Hepatocyte (in vitro differentiated cells): ENCODE measurements at places on chromosomes 12 and 14. TPM values are rescaled to one million over a fixed set of nuclear protein-coding genes. Genes with fewer than 3 reads are reported as not detected.

DNA sequence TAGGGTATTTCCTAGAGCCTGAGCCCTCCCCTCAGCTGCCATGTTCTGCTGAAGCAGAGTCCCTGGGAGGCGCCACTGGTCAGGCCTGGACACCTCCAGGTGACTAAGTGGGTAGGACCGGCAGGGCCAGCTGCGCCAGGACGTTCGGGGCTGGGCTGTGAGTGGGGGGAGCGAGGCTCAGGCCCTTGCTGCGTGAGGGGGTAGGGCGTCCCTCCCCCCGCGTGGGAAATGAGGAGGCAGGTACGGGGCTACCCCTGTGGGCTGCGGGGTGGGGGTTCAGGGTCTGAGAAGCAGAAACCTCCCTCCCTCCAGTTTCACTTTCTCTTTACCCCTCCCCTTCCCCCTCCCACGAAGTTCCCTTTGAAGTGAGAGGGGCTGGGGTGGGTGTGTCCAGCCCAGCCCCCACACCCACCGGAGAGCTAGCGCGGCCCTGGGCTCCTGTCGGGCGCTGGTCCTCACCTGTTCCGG, 22.1 kb upstream of the KIF26A start:
- DNase-seq = peak; percentile 54

Gene SMCO2
- not detected in 2 replicates for total RNA-seq

- no peak for DNase-seq
Measured at GRCh38 chr14:65280653-65281052, 131.9 kb upstream of the FUT8 start.

DNA sequence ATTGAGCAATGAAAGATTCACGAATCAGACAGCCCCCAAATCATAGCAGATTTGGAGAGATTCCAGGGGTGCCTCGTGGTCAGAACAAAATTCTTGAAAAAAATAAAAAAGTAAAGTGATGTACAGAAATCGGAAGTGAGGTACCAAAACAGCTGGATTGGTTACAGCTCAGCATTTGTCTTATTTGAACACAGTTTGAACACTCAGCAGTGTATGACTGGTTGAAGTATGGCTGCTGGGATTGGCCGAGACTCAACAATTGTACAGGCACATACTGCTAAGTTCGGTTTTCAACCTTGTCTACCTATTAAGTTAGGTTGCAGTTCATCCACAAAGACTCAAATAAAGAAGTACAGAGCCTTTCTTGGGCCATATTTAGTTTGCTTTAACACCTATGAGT, 865.4 kb upstream of the TMEM132C start:
- no peak for DNase-seq

DNA sequence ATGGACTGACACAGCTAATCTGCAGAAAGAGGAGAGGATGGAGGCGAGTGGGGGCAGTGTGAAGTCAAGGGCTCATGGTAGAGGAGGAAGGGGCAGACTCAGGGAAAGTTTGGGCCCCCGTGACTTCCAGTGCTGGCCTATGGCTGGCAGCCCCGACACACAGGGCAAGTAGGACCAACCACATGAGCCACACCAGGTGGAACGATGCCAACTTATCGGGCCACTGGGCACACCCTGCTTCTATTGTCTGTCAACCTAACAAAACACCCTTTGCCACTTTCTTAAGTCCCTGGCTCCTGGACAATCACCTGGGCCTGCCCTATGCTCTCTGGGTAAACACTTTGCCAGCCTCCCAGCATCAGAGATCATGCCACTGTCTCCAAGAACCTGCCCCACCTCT, 65.2 kb upstream of the PSMC1 start:
- DNase-seq = no peak

Gene IFNG-AS1
- total RNA-seq = not detected in 2 replicates

- DNase-seq = no peak
Measured at GRCh38 chr12:13210236-13211190, 14.0 kb downstream of the EMP1 start.

Gene KRT71
- not detected in 2 replicates for total RNA-seq

Gene KCNA5
- total RNA-seq = 1.4 and 1.8 TPM in 2 replicates

DNA sequence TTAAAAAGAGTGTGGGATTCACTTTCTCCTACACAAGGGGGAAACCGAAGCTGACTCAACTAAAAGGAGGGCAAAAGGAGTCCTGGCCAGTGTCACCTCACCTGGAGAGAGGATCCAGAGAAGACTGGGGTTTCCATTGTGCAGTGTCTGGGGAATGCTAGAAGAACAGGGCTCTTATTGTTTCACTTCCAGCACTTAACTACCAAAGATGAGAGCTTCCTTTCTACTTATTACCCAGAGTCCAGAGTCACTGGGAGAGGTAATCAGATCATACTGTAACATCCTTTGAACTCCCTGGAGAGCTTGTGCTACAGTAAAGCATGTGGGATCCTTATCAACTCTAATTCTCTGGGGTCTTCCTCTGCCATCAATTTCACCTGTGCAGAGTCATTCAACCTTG, 148.4 kb upstream of the BCL2L14 start:
- no peak for DNase-seq

Gene OVCH1
- total RNA-seq = 0.12 and 0.53 TPM in 2 replicates

- no peak for DNase-seq
Measured at GRCh38 chr12:77060136-77060882, 5.1 kb downstream of the E2F7 start.

DNA sequence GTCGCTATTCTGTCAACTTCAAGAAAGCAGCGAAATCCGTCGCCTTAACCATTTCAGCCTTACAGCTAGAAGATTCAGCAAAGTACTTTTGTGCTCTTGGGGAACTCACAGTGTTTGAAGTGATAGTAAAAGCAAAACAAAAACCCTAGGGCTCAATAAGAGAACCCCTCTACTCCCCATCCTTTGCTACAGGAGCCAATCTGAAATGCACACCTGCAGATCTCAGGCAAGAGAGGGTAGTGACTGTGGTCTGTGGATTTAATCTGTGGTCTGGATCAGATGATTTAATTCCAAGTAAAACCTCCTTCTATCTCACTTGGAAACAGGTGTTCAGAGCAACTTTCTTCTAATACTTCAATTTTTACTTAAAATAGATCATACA, 422.9 kb upstream of the OR4E1 start:
- no peak for DNase-seq

Gene CLEC2D
- total RNA-seq = 5.7 and 6.0 TPM in 2 replicates

DNA sequence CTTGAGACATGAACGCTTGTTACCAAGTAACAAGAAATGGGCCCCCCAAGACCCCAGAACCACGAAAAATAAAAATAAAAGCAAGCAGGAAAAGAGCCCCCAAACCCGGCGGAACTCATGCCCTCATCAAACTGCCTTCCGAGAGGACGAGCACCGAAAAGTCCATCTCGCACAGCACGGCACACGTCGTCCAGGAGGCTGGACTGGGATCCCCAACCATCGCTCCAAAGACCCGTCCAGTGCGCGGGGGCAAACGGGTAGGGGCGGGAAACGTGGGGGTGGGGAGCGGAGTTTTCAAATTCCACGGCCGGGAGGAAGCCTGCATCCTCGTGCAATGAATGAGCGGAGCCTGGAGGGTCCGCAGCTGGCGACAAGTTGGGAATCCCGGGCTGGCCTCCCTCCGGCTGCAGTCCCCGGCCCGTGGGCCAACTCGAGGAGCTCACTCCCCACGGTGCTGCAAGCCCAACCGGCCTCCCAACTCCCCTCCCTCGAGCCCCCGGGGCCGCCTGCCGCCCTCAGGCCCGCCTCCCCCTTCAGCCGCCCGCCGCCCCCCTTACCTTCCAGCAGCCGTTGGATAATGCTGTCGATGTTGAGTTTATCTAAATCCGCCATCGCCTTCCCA, 484 bp downstream of the PPP1CC start:
- peak; percentile 64 for DNase-seq

Gene ANO6
- 80.0 and 82.2 TPM in 2 replicates for total RNA-seq

GRCh38 chr12:73863546-73863945, 674.1 kb upstream of the ATXN7L3B start:
- no peak for DNase-seq

GRCh38 chr12:94616203-94616729, 34.1 kb downstream of the TMCC3 start:
- peak; percentile 73 for DNase-seq

Gene LRTM2
- total RNA-seq = not detected in 2 replicates

- peak; percentile 60 for DNase-seq
Measured at GRCh38 chr12:8609061-8609570, 3.5 kb downstream of the AICDA start.

Gene MDM2
- 77.4 and 82.5 TPM in 2 replicates for total RNA-seq

DNA sequence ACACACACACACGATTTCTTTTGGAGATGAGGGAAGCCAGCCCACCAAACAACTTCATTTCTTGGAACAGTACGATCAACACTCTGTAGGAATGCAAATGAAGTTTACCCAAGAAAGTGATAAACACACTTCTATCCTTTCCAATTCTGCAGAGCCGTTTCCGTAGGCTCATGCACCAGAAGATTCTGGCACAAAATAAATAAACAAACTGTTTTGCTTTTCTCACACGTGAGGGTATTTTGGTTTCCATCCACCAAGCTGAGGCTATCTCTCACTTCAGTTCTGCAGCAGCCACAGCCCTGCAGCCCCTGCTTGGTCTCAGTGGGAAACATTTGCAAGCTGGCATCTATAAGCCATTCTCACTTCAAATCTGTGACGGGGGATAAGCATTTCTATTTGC, 15.3 kb upstream of the TSPAN11 start:
- no peak for DNase-seq

DNA sequence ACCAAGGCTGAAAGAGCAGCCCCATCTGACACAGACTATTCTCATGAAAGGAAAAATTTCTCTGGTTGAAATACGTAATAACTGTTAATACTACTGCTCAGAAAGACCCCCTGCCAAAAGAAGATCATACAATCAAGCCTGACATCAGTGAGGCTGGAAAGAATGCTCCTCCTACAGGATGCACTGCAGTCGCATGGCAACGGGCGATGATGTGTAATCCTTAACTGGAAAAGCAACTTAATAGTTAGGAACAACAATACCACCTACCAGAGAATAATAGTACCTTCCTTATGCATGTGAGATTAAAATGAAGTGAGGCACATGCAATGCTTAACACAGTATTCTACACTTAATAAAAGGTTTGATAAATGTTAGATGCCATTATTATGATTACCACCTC, 1.2 kb upstream of the GOLGA5 start:
- no peak for DNase-seq

Gene TBX3
- total RNA-seq = 133 and 142 TPM in 2 replicates

DNA sequence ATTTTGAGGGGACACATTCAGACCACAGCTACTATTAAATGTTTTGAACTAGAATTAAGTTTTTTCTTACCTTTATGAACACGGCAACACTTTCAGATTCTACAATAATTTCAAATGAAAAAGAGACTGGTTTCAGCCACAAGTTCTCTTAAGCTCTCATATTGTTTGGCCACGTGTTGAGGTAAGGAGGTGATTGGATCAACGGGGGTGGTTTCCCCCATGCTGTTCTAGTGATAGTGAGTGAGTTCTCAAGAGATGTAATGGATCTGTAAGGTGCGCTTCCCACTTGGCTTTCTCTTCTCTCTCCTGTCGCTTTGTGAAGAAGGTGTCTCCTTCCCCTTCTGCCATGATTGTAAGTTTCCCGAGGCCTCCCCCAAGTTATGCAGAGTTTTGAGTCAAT, 48.9 kb upstream of the DYRK2 start:
- DNase-seq = no peak

DNA sequence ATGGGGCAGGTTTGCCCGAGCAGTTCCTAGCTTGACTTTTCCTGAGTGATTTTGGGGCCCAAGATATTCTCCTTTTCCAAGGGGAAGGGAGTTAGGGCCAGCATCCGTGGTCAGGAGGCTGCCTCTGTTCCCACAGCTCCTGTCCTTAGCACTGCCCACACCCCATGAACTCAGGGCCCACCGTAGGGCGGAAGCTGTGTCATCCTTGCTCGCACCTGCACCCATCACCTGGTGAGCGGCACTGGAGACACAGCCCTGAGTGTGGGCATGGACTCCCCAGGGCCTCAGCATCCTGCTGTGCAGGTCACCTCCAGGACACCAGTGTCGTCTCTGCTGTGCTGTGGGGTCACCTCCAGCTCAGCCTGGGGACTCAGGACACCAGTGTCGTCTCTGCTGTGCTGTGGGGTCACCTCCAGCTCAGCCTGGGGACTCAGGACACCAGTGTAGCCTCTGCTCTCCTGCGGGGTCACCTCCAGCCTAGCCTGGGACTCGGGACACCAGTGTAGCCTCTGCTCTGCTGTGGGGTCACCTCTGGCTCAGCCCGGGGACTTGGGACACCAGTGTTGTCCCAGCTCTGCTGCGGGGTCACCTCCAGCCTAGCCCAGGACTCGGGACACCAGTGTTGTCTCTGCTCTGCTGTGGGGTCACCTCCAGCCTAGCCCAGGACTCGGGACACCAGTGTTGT, 322.9 kb downstream of the ADGRD1 start:
- no peak for DNase-seq

GRCh38 chr12:58387199-58387598, 445.8 kb downstream of the ATP23 start:
- no peak for DNase-seq

GRCh38 chr12:113333877-113334785, 778 bp downstream of the SLC8B1 start:
- no peak for DNase-seq

DNA sequence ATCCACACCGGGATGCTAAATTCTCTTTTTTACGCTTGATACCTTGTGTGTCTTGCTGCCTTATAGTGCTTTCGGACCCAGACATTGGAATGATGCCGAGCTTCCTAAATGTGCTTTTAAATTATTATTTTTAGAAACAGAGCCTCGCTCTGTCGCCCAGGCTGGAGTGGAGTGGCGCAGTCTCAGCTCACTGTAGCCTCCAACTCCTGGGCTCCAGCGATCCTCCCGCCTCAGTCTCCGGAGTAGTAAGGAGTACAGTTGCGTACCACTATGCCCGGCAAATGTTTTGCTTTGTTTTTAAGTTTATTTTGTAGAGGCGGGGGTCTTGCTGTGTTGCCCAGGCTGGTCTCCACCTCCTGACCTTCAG, 489 bp upstream of the EML5 start:
- no peak for DNase-seq
